ENCODE measurements at places on chromosomes 7 and 10.

DNA sequence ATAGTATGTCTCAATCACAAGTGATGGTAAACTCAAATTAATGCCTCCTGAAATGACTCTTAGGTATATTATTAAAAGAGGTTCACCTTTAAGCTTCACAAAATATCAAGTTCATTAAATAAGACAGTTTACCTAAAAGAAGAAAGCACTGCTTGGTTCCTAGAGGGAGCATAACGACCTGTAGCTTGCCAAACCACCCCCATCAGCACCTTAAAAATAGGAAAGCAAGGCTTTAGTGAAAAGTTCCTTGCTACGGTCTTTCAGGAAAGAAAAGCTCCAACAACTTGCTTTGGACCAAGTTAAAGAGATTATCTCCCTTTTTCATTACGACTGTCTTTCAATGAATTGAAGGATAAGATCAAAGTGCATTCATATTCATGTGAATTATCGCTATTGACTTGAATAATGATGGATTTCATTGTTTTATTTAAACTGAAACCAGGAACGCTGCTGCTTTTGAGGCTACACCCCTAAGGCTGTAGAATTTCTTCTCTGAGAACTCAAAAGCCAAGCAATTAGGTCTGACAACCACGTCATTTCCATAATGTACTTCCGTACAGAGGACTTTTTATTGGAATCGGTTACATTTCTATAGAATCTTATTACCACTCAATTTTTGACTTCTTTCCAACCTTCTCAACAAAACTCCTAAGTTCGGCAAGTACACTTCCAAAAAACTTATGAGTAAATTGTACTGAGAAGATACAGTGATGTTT, 7.0 kb upstream of the SPAG6 start:
- no peak for DNase-seq

DNA sequence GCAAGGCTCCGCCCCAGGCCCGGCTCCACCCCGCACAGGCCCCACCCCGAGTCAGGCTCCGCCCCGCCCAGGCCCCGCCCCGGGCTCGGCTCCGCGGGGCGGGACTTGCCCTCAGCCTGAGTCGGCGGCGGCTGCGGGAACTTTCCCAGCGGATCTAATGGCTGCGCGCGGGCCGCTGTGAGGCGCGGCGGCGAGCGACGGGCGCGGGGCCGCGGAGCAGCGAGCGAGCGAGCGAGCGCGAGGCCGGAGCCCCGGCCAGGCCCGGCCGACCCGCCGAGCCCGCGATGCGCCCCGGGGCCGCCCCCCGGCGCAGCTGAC, at the start of gene INPP5A:
Gene INPP5A, plus strand, starts transcription at position 104 of the 318 bp plus-strand sequence. CDS start 310 bp downstream, outside the sequence.
- DNase-seq = no peak

GRCh38 chr7:24967696-24968095, 12.3 kb downstream of the OSBPL3 start:
- no peak for DNase-seq

DNA sequence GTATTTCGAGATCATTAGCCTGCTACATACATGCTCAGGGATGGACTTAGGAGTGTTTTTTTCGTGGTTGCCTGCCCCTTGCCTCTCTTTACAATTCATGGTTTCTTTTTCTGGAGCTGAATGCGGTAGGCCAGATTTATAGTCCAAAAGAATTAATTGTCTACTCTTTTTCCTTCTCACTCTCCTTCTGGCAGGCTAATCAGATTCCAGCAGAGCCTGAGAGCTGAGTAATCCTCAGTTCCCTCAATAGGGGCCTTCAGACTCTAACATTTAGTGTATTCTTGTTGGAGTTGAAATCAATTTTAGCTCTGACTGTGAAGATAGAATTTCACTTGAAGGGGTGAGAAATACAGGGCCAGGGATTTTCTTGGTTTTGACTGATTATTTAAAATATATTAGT, 16.4 kb downstream of the SORCS3 start:
- no peak for DNase-seq

DNA sequence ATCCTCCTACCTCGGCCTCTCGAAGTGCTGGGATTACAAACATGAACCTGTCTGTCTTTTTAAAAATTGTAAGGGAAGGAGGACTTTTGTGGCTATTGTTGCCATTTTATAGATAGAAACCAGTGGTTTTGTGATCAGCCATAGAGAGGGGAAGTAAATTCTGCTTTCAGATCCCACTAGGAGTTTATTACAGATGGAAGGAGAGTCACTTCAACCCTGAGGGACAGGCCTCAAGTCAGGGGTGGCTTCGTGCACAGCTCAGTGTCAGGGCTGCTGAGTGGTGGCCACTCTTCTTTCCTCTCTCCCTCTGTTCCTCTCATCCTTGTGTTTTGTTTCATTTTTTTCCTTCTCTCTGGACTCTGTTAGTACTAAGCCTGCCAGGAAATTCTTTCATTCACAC, 60.8 kb downstream of the OGDH start:
- no peak for DNase-seq

DNA sequence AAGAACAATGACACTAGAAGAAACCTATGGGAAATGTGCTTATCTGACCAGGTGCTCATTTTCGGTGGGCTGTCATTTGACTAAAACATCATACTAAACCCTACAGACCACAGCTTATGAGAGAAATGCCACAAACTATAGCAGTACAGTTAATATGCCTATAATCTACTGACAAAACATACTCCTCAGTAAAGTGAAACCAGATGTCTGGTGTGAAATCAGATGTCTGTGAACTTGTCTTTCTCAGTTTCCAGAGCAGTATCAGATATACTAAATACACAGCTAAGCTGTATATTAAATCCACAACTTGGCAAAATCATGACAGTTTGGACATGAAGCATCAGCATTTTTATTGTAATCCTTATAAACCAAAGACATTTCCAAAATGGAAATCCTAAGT, 3.3 kb downstream of the IMMP2L start:
- DNase-seq = no peak

GRCh38 chr7:55154096-55154495, 135.3 kb downstream of the EGFR start:
- DNase-seq = no peak

GRCh38 chr10:34641913-34642558, 173.1 kb downstream of the PARD3 start:
- DNase-seq = no peak

- DNase-seq = no peak
Measured at GRCh38 chr10:23459308-23459939, 20.5 kb downstream of the OTUD1 start.
